Right renal pelvis (tissue), 4 donors: ENCODE measurements at places on chromosomes 7 and 10. TPM values are rescaled to one million over a fixed set of nuclear protein-coding genes. Genes with fewer than 3 reads are reported as not detected.

LAMB4 gene
- polyA plus RNA-seq = 4.3 TPM

CTAGE8 gene
- 6.0 TPM for polyA plus RNA-seq

GRCh38 chr7:70571403-70571934 lies 560.5 kb upstream of the GALNT17 start:
- no peak for DNase-seq

- DNase-seq = no peak
These were observed 61.6 kb downstream of the MEST start for GRCh38 chr7:130553398-130554029.

GRCh38 chr10:11074536-11075267 lies 57.0 kb downstream of the CELF2 start:
- no peak for DNase-seq

GRCh38 chr10:110642204-110643034 lies 1.7 kb upstream of the RBM20 start:
- DNase-seq = no peak

DNA sequence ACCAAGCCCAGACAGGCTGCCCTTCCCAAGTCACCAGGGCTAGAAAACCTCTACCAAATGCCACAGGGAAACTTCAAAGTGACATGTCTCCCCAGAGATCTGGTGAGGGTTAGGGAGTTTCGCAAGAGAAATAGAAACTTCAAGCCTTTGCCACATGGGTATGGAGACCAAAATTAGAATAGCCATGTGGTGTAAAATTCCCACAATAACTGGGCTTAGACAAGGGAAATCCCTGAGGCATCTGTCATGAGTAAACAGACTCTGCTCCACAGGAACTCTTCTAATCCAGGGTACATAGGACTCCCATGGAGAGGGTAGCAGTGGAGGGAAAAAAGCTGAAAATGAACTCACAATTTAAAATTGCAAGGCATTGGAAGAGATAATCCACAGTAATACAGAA lies 14.3 kb downstream of the ADAM12 start:
- DNase-seq = no peak

DNA sequence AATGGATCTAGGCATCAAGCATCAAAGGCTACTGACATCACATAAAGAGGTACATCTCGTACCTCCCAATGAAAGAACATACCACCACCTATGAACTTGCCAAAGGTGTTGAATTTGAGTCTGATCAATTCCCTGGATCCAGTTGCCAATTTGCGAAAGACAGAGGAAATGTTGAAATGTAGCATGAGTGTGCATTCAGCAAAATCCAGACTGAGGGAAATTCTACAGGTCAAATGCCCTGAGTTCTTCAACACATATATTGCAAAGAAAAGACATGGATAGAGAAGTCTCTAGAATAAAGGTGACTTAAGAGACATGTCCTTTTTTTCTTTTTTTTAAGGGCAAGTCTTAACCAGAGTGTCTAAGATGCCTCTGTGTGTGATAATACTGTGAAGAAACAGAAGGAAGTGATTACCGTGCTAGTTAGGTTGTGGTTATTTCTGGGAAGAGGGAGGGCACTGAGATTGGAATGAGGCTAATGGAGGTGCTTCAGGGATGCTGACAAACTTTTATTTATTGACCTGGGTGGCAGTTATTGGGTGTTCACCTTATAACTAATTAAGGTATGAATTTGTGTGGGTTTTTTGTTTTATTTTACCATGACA lies 128.7 kb downstream of the SAMD9 start:
- DNase-seq = no peak

GRCh38 chr7:100655908-100656674 lies at the start of gene ACTL6B:
TSS of gene ACTL6B (minus strand) at chr7:100656448. CDS start at chr7:100656354, 94 bp downstream.
- no peak for DNase-seq

DNA sequence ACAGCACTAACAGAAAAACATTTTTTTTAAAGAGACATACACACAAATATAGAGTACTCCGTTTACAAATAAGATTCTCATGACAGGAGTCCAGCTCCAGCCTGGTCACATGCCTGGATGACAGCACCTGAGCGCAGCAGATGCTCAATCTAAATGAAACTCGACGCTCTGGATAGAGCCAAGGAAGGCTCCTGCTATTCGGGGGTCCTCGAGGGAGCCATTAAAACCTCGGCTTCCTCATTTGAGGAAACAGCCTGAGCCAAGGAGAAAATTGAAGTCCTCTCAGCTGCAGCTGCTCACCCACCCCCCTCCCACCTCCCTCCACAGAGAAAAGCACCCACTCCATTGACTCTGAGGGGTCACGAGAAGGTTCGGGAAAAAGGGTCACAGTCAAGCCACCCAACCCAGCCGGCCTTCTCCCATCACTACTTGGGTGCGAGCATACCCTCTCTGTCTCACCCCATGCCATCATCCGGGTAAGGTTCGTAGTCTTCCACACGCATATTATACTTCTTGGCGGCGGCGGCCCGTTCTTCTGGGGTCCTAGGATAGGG lies 673 bp downstream of the NDUFB8 start:
- no peak for DNase-seq

DNA sequence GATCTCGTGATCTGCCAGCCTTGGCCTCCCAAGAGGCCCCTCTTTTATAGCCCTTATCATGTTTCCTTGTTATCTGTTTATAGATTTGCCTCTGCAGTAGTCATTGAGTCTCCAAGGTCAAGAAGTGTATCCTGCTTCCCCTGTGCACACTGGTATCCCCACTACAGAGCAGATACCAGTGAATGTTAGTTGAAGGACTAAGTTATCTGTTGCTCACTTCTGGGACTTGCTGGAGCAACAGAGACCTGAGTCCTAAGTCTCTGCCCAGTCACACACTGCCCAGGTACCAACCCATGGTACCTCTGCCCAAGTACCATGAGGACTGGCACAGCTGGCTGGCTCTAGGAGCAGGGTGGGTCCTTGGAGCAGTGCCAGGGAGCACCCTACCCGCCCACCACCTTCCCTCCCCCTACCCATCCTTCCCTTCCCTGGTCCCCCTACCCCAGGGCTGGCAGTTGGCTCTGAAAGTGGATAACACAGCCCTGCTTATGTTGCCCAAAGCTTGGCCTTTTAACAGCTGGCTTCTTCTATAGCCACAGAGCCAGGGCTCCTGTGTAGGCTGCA lies 26.5 kb upstream of the PDCD4 start:
- no peak for DNase-seq

DNA sequence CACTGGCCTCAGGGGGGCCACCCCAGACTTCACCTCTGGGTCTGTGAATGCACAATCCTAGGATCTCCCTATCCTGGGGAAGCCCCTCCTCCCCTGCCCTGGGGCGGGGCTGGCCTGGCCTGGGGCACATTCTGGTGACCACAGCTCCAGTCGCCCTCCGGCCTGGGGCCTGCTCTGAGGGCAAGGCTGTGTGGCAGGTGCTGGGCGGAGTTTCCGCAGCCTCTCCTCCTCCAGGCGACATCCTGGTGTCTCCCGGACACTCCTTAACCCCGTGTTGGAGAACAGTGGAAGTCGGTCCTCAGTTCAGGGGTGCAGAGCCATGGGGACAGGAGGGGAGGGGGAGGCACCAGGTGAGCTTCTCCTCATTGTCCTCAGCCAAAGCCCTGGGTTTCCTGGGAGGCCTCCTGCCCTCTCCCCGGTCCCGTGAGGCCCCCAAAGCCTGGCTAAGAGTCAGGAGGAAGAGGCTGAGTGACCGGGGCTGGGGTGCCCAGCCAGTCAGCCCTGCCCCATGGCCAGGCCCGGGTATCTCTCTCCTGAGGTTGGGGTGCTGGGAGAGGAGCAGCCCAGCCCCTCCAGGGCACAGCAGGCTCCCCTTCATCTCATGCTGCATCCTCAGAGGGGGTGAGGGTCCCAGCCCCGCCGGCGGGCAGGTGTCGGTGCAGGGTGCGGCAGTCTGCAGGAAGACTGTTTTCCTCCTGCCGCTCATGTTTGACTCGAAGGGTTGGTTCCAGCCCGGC lies 22.6 kb downstream of the UNCX start:
- no peak for DNase-seq

DNA sequence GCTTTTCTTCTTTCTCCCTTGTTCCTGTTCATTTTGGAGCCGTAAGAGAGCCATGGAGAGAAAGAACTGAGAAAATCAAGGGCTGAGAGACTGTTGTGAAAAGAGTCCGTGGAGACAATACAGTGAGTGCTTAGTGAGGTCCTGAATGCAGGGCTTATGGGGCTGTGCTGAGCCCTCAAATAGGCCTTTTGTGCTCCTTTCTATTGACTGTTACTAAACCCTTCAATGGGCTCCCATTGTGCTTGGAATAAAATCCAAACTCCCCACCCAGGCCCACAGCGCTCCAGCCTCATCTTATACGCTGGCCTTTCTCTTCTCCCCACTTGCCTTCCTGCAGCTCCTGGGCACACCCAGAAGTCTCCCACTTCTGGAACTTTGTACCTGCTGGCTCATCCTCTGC lies 243.1 kb upstream of the HABP2 start:
- DNase-seq = no peak
